ENCODE measurements at places on chromosomes 2 and 18.

DNA sequence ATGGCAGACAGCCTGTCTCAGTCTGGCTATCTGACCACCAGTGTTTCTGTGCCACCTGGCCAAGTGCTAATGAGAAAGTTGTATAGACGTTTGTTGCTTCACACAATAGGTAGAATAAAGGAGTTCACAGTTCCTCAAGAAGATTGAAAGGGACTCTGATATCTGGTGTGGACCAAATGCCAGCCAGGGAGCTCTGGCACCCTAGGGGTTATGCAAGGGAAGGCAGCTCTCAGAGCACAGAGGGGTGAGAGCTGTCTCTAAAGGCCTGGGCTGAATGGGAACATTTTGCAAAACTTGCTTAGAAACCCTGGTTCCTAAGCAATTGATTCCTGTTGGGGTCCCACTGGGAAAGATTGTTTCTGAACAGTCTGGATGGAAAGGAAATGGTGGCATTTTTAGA is 553.8 kb downstream of the EPHA4 start:
- no peak for DNase-seq

DNA sequence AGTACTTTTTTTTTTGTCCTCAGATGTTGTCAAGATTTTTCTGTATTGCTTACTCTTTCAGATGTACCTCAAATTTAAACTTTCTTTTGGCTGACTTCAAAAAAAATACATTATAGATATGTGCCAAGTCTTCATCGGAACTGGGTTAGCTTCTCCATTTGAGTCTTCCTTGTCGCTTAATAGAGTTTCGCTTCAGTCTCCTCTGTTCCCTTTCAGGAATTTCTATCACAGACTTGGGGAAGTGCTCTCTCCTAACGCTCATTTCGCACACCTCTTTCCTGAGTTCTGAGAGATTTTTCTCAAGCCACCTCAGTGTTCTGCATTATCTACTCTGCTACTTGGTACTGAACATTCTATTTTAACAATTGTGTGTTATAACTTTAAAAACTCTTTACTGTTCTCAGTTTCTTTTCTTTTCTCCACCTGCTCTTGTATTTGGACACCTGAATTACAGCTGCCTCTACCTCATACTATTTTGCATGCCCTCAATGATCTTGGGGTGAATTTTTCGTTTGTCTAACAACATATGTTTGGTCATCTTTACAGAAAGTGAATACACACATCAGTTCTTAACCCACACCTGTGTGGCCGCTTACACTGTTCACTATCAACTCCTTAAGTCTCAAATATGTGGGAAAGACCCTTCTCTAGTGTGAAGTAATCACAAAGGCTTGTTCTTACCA is 16.5 kb downstream of the PTPN2 start:
- no peak for DNase-seq

DNA sequence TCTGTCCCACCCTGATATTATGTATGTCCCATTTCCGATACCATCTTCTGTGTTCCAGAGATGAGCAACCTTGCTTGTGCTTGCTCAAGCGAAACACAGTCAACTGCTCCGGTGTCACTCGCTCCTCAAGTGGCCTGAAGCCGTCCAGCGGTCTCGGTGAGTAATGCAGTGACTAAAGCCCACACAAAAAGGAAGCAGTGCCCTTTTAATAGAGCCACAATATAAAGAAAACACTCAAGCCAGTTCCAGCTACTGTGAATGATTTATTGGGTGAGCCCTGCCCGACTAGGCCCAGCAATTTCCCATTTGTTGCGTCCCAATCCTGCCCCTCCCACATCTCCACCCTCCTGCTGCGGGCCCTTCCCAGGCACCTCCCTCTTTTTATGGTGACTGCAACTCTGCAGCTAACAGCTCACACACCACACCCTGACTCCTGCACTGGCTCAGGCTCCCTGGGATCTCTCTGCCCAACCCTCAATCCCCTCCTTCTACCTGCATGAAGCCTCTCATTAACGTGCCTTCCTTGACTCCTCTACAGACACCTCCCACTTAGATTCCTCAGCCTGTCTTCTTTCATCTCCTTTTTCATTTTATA is 44.2 kb upstream of the DSC1 start:
- no peak for DNase-seq

- no peak for DNase-seq
Observed at GRCh38 chr18:24913507-24914170, 438.3 kb downstream of the ZNF521 start.

- DNase-seq: no peak
Observed at GRCh38 chr2:152386266-152386665, 51.3 kb downstream of the FMNL2 start.

DNA sequence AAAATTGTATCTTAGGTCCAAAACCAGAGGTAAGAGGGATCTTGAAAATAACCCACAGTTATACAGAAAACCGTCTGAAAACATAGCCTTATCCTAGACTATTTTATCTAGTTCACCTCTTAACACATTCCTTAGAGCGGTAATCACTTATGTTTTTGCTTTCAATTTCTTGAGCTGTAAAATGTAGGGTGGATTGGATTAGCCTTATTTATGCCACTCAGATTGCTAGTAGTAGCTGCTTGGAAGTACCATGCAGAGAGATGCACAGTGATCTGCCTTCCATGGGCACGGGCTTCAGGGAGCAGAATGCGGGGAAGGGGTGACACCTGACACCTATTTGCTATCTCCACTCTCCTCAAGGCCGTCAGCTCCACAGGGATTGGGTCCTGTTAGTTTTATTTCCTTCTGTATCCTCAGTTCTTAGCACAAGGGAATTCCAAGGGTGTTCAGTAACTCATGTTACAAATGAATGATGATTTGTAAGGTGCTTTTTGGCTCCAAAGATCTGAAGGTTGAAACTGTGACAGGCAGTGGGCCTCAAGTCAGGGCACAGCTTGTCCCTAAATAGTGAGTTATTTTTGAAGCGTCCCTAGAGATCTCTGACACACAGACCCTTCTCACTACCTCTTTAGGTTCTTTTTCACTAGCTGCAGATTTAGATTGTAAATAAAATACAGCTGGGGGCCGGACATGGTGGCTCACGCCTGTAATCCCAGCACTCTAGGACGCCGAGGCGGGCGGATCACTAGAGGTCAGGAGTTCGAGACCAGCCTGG is 64.0 kb upstream of the PMAIP1 start:
- no peak for DNase-seq

- DNase-seq: no peak
Observed at GRCh38 chr2:162704496-162704895, 134.1 kb downstream of the KCNH7 start.

DNA sequence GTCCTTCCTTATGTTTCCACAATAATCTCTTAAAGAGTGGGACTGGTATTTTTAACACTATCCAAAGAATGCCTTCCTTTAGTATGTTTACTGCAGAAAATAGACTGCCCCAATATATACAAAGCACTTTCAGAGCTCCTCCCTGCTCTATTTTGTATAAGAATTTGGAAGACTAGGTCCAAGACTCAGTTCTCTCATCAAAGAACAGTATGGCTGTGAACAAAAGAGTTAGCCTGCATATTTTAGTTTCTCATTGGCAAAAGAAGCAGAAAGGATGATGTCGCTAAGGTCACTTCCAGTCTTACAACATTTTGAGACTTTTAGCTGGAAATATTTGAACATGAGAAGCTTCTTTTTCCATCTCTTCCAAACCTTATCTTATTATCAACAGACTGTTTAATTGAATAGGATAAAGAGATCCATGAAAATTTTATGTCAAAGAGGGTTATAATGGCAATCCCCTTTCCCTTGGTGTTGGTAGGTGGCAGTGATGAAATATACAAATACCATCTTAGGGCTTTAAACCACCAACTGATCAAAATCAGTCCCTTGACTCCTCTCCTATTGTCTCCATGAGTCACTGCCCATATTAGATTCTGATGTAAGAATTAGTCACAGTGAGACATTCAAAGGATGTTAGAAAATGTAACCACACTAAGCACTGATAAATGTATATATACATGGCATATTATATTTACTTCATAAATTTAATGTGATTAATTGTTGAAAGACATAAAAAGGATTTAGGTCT is 266.9 kb upstream of the DSEL start:
- no peak for DNase-seq

DNA sequence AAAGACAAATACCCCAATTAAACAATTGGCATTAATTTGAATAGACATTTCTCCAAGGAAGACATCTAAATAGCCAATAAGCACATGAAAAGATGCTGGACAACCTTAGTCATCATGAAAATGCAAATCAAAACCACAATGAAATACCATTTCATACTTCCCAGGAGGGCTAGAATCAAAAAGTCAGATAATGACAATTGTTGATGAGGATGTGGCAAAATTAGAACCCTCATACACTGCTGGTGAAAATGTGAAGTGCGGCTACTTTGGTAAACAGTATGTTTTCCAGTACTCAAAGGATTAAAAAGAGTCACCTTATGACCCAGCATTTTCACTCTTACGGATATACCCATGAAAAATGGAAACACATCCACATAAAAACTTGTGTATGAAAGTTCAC is 91.6 kb downstream of the FIGN start:
- no peak for DNase-seq

DNA sequence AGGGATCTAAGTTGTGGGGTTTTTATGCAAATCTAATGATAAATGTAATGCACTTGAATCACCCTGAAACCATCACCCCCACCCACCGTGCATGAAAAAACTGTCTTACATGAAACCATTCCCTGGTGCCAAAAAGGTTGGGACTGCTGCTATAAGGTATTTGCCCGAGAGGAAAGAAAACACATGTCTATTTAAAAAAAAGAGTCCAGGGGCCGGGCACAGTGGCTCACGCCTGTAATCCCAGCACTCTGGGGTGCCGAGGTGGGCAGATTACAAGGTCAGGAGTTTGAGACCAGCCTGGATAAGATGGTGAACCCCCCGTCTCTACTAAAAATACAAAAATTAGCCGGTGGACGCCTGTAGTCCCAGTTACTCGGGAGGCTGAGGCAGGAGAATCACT is 1372.8 kb upstream of the CDH2 start:
- no peak for DNase-seq

- no peak for DNase-seq
Observed at GRCh38 chr2:230060672-230061293, 7.9 kb downstream of the SLC16A14 start.

- no peak for DNase-seq
Observed at GRCh38 chr2:234587341-234588053, 90.6 kb upstream of the ARL4C start.

DNA sequence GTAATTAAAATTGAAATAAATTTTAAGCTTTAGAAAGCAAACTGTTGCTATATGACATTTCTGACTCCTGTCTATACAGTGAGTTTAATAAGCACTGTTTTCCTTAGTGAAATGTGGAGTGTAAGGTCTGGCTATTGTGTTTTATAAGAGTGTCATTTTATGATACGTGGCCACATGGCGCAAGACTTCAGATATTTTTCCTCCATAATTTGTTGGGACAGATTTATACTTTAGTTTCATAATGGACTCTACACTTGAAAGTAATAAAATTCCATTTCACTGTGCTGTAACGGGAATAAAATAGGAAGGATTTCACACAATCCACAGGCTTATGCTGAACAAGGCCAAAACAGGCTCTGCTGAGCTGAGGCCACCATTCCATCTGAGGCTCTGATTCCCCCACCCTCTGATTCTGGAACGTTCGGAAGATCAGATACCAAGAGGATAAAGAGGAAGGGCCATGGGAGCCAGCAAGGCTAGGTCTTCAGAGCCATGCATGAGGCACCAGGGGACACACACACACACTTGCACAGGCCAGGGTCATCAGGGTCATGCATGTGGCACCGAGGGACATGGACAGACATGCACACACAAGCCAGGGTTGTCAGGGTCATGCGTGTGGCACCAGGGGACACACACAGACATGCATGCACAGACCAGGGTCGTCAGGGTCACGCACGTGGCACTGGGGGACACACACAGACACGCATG is 35.6 kb downstream of the HDAC4 start:
- no peak for DNase-seq

GRCh38 chr2:150480241-150480640 is 7.2 kb downstream of the RND3 start:
- DNase-seq: no peak

GRCh38 chr2:15892151-15892880 is 48.0 kb upstream of the MYCN start:
- DNase-seq: no peak

DNA sequence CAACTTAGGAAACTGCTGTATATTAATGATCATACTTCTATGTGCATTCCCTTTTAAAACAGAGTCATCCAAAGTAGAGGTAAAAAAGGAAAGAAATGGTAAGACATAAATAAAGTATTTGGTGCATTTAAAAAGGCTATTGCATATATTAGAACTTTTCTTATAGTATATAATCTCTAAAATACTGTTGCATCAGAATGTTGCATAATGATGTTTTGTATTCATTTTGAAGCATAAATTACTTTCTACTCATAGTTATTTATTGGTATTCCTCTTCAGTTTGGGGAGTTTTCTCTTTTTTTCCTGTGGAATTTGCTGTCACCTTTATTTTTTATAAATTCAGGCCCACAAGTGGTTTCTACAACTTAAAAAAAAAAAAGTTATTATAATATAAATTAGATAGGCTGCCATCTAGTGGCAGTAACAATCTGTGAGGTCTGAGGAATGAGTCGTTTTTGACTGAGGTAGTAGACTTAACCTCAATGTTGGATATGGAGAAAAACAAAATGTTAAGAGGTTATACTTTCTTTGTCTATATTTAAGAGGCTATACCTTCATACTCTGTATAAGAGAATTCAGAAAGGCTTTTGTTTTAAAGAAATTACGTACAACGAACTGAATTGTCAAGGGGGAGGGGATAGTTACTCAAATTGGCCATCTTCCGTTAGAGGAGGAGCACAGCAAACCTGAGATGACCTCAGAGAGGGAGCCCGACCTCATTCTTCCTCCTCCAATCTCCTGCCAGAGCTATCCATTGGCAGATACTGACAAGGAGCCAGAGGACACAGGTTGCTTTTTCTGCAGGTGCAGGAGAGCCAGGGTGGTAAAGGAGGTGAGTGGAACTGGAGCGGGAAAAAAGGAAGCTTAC is 23.8 kb downstream of the ANKAR start:
- no peak for DNase-seq

DNA sequence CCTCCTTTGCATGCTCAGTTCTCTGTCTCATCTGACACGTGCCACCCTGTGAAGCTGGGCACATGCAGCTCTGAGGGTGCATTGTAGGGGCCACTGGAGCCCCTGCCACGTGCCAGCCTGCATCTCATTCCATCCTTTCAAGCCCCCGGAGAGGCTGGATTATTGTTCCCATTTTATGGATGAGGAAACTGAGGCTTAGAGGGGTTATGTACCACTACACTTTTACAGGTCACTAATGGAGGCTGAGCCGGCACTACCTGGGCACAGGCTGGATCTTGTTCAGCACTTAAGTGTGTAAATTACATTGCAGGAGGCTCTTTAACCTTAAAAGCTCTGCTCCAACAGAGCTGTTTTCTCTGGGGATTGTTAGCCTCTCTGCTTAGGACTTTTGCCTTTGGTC is 47.5 kb downstream of the KCNIP3 start:
- DNase-seq: no peak

DNA sequence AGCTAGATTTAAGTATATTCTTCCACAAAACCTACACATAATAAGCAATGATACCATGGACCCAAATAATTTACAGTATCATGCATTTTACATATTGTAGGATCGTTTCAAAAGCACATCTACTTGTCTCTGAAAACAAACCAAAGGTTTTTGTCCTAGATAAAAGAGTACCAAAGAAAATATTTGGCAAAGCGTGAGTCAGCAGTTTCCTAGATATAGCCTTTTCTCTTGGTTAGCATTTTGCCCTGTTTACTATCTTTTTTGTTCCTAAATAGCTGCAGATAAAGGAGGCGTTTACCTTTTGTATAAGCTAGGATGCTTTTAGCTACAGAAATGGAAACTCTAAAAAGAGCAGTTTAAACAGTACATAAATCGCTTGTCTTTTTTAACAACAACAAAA is 305.8 kb upstream of the GULP1 start:
- DNase-seq: no peak

- no peak for DNase-seq
Observed at GRCh38 chr2:138956116-138956515, 175.9 kb upstream of the NXPH2 start.

- DNase-seq: no peak
Observed at GRCh38 chr18:38747153-38747552, 1181.6 kb upstream of the CELF4 start.
